ENCODE measurements at places on chromosomes 2 and 18.

- no peak for DNase-seq
Observed at GRCh38 chr2:173749315-173749714, 215.9 kb downstream of the SP3 start.

DNA sequence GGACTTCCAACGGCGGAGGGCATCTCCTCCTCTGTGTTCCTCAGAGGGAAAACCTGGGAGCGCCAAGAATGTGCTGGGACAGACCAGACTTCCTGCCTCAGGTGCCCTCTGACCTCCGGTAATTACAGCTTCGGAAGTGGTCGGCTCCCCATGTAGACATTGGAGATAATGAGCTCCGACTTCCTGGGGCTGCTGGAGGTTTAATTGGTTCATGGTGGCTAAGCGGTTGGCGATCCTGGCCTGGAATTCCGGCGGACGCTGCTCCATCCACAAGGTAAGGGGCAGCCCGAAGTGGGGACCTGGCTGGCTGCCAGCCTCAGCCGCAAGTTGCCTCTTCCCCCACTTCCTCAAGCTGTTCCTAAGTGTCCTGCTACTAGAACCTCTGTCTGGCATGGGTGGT is 83.2 kb upstream of the EPC2 start:
- DNase-seq: no peak

DNA sequence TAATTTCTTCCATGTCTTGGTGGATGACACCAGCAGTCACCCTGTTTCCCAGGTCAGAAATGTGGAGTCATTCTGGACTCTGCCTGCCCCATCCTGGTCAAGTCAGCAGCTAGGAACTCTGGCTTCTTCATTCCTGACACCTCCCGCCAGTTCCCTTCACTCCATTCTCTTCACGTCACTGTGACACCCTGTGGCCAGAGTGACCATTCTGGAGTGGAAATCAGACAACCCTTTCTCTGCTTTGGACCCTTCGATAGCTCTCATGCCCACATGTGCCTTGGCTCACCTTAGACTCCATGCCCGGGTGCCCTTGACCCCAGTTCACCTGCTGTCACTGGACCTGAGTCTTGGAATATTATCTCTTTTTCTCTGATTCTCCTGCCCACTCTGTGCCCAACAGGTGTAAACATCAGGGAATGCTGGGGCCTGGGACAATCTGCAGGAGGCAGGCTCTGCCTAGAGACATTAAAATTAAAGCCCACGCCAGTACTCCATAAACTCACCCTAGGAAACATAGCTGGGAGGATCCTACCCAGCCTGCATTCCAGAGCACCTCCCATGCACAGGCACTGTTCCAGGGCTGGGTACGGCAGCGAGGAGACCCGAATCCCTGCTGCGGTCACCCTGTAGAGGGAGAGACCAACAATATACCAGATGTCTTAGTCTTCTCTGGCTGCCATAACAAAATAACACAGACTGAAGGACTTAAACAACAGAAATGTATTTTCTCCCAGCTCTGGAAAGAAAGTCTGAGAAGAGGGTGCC is 41.1 kb upstream of the FAHD2A start:
- no peak for DNase-seq

- DNase-seq: no peak
Observed at GRCh38 chr2:102502576-102502975, 29.6 kb downstream of the SLC9A4 start.

GRCh38 chr18:55219059-55219458 is 259.8 kb upstream of the CCDC68 start:
- DNase-seq: no peak

GRCh38 chr2:88054782-88055370 is 707 bp downstream of the KRCC1 start:
- no peak for DNase-seq

DNA sequence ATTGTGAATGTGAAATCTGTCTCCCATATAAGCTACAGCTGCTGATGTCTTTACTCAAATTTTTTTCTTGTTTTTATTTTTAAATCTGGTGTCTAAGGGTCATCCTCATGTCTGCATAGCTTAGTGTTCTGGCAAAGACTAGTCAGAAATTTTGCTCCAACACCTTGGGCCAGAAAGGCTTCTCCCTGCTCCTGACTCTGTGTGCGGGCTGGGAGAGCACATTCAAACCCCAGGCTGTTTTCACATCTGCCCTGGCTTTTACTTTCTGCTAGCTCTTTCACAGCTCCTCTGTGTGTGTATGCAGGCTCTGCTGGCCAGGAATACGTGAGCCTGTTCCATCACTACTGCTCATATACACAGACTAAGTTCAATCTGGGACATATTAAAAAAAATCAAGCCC is 102.9 kb upstream of the RIOK3 start:
- no peak for DNase-seq

- DNase-seq: no peak
Observed at GRCh38 chr2:20077411-20077940, 26.0 kb upstream of the LAPTM4A start.

DNA sequence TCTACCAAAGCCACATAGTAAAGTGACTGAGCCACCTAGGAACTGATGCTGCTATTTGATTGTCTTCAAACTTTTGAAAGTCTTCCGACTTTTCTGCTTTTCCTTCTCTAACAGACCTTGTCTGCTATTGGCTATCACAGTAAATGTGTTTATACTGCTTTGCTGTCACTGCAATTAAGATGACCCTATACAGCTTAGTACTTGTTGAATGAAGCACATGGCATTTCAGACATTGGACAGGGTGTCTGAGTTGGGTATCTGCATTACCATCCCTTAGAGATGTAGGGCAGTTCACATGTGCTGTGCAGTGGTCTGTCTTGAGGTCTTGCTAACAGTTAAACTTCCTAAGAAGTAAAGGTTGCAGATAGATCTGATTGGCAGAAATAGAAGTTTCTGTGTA is 3.6 kb downstream of the WDR43 start:
- DNase-seq: no peak

- DNase-seq: no peak
Observed at GRCh38 chr2:5986801-5987787, 294.9 kb downstream of the SOX11 start.

GRCh38 chr2:145060876-145061275 is 541.0 kb upstream of the ZEB2 start:
- no peak for DNase-seq
